ENCODE measurements at places on chromosomes 6 and 20.

DNA sequence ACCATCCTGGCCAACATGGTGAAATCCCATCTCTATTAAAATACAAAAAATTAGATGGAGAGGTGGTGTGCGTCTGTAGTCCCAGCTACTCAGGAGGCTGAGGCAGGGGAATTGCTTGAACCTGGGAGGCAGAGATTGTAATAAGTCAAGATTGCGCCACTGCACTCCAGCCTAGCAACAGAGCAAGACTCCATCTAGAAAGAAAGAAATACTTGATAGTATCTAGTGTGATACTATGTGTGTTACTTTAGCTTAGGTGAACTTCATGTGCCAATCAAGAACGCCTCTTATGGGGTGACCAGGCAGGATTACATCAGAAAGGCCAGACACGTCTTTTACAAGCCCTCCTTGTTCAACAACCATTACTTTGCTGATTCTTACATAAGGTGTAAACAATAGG lies 107.1 kb downstream of the TMEM170B start:
- DNase-seq = no peak

DNA sequence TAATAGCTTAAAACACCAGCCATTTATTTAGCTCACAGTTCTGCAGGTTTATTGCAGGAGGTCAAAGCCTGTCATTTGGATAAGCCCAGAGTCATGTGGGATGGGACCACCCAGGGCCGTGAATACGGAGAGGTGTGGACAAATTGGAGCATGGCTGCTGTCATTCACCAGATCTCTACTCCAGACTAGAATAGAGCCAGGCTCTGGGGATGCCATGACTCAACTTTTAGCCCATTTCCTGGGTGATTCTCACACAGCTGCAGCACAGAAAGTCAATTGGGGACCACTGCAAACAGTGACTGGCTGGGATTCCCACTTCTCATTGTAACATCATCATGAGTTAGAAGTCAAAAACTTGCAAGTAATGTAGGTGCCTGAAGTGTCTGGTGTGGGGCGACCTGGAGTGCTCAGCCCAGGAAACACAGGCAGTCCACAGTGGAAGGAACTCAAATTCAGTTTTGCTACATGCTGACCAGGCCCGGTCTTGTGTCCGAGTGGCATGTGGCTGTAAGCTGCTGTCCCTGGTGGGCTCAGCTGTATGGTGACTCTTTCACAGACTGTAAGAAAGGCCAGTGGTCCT lies 174.3 kb downstream of the SCP2D1 start:
- no peak for DNase-seq

GRCh38 chr6:158122048-158122447 lies 46.0 kb downstream of the SERAC1 start:
- DNase-seq = no peak

GRCh38 chr6:31874836-31875572 lies 3.8 kb downstream of the SLC44A4 start:
- no peak for DNase-seq

DNA sequence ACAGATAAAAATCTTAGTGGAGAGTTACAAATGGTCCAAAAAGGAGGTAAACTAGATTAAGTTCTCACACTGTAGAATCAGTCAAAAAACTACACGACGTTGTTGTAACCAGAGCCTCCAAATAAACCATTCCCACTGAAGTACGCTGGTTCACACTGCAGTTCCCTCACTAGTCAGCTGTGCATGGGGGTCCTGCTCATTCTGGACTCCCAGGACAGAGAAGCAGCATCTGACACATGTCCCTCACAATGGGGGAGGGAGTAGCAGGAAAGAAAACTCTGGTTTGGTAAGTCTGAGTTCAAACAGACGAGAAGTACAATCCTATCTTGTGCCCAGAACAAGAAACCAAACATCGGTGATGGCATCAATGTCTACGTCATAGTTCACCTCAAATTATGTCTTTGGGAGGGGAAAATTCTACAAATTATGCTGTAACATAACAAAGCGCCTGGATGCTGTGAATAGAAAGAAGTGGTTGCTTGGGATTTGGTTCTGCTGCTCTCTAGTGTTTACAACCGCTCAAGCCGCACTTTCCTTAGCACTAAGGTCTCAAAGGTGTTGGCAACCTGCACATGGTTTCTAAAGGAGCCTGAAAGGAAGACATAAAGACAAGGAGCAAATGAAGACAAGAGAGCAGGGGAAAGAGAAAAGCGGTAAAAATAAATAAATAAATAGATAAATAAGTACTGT lies 208.0 kb downstream of the GMDS start:
- no peak for DNase-seq

DNA sequence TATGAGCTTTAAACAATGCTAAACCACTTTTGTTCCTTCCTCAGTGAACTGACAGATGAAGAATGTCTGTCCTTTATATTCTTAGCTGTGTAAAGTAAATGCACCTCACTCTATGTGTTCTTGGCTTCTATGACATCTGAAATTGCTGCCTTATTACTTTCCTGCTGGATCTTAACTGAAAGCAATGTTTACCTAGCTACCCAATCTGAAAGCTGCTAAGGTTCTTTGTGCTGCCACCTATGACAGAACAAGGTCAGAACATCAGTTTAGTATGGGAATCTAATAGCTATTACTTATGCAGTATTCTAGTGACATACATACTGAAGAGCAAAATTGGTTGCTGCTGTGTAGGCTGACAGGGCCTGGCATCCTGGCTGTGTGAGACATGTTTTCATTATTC lies 444.1 kb downstream of the KHDRBS2 start:
- DNase-seq = no peak

- DNase-seq = peak; percentile 88
Observed at GRCh38 chr6:109381747-109382575, at the start of gene CD164. CD164 (minus strand) TSS chr6:109382467; CDS start chr6:109382378, 89 bp downstream.

DNA sequence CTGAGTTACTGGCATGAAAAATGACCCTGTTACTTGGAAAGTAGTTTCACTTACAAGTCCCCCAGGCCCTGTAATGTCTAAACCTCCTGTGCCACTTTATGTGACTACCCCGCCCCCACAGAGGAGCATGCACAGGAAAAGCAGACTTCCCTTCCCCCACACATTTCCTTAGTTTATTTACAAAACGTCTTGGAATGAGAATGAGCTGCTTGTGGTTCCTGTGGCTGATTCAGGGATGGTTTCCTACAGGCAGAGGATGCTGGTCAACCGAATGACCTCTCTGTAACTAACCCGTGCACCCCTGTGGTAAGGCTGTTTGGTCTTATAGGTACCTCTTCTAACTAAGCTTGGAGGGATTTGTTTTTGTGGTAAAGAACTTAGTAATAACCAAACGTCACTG lies 28.5 kb downstream of the RSPO3 start:
- DNase-seq = no peak

DNA sequence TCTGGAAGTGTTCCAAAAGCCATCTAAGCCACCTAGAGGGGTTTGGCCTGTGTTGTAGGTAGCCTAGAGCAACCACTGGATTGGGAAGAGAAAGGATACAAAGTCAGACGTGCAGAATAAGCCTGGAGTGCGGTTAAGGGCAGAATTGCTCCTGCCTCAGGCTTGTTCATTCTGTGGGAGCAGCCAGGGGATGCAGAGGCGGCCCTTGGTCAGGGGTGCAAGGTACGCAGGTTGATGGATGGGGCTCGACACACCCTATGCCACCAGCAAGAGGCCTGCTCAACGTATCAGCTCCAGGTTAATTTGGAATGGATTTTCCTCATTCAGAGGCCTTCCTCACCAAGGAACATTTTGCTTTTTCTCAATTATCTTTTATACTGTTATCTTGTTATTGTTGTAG lies 129.8 kb downstream of the SLC23A2 start:
- no peak for DNase-seq

GRCh38 chr6:84066536-84066935 lies 33.0 kb downstream of the MRAP2 start:
- no peak for DNase-seq

GRCh38 chr6:144063246-144063743 lies 32.1 kb downstream of the SF3B5 start:
- no peak for DNase-seq

- no peak for DNase-seq
Observed at GRCh38 chr6:136539967-136540652, 10.1 kb downstream of the MAP7 start.

DNA sequence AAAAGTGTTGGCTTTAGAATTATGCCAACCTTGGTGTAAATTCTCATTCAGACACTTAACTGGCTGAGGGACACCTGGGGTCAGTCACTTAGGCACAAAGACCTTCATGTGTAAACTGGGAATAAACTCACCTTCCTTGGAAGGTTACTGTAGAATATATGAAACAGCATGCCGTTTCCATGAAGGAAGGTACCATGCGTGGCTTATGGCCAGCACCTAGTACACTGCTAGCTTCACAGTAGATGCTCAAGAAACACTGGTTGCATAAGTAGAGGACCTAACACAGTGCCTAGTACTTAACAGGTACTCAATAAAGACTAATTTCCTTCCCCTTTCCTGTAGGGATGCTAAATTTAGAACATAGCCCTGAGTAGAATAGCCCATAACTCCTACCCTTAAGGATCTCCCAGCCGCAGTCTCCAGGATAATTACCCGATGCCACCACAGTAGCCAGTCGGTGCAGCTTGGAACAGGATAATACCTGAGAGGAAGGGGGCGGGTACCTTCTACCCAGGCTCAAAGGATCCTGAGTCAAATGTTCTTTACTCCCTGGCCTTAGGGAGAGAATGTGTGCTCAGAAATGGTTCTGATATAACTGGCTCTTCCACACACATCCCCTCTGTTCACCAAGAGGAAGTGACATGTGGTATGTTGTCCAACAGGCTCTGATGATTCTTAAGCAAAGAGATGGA lies 3.6 kb downstream of the BCL2L1 start:
- DNase-seq = no peak

- DNase-seq = no peak
Observed at GRCh38 chr6:40460380-40460779, 126.8 kb downstream of the LRFN2 start.

DNA sequence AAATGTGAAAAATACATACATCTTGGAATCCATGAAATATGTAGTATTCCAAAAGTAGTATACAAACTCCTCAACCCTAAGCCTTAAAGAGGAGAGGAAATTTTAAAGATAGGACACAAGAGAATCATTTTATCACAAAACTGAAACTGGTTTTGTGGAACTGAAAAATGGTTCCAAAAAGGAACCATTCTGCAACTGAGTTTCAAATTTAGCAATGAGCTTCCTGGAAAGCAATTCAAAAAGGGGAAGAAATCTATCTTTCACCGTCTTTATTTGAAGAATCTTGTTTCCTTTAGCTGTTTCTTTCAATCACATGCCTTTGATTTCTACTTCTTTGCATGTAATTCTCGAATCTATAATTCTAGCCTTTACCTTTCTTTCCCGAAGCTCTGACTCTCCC lies 32.2 kb upstream of the LAMP5 start:
- no peak for DNase-seq

DNA sequence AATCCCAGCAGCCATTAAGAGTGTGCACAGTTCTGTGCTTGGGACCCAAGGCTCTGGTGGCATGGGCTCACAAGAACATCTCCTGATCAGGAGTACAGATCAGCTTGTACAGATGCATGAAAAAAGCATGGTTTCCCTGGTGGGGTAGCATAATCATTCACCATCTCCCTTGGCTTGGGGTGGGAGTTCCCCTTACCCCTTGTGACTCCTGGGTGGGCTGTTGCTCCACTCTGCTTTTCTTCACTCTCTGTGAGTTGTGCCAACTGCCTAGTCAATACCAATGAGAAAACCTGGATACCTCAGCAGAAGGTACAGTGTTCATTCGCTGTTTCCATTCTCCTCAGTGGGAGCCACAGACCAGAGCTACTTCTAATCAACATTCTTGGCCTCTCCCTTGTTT lies 13.6 kb upstream of the HLA-DQB1 start:
- DNase-seq = no peak

GRCh38 chr20:63087236-63087871 lies 80.6 kb upstream of the BHLHE23 start:
- no peak for DNase-seq

GRCh38 chr6:36979347-36979742 lies 6.7 kb downstream of the MTCH1 start:
- no peak for DNase-seq

- DNase-seq = no peak
Observed at GRCh38 chr6:9710574-9710973, 704.3 kb downstream of the TFAP2A start.

DNA sequence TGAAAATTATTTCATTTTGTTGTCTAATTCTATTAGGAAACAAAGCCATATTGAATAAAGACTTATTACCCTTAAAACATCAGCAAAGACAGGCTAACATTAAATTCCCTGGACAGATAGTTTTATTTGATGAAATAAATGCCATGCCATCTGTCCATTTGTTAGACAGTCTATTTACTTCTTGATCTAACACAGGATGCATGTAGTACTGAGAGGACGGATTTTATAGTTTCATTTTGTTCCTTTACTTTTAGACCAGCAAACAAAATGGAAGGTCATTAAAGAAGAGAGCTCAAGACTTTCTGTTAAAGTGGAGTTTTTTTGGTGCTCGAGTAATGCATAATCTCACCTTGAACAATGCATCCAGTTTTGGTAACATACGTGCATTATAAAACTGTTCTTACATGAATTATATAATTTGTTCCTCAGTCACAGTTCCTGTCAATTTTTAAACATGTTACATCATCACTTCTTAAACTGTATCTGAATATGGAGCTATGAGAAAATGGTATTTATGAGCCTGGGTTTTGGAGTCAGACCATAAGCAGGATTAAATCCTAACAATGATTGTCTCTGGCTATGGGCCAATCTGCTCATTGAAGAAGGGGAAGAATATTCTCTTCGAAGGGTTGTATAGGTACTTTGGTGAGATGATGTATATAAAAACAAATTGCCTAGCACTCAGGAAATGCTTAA lies 46.0 kb downstream of the RFX6 start:
- no peak for DNase-seq

GRCh38 chr6:30988209-30988825 lies 4.8 kb downstream of the MUC21 start:
- no peak for DNase-seq

DNA sequence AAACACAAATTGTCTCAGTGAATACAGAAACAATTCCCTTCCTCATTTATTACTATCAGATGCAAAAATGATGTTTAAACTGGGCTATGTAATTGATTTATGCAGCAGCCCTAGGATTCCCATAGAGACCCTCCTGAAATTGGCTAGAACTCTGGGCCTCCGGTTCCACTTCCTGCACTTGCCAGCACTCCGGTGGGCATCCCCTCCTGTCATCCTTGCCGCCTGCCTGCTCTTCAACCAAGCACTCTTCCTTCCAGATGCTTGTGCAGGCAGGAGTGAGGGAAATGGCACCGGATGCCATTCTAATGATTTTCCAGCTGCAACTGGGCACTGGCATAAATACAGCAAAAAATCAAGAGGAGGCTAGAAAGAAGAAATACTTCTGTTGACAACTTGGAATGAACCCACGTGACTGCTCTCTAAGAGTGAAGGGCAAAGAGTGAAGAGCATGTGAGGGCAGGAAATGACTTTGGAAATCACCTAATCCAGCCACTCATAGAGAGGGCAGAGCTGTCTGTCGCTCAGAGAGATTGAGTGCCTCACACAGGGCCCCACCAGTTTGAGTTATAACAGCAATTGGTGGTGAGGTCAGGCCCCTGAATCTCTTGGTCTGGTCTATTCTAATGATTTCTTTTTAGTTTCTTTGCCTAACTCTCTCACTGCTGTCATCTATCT lies 3.7 kb upstream of the NEDD9 start:
- DNase-seq = peak; percentile 22

GRCh38 chr20:57188576-57189079 lies 77.8 kb downstream of the BMP7 start:
- DNase-seq = no peak
